ENCODE measurements at places on chromosomes 12 and 14. TPM values are rescaled to one million over a fixed set of nuclear protein-coding genes. Genes with fewer than 3 reads are reported as not detected.

The RPL10L gene
- not detected for total RNA-seq

GRCh38 chr12:125455556-125455955, 390.3 kb downstream of the AACS start:
- no peak for DNase-seq

DNA sequence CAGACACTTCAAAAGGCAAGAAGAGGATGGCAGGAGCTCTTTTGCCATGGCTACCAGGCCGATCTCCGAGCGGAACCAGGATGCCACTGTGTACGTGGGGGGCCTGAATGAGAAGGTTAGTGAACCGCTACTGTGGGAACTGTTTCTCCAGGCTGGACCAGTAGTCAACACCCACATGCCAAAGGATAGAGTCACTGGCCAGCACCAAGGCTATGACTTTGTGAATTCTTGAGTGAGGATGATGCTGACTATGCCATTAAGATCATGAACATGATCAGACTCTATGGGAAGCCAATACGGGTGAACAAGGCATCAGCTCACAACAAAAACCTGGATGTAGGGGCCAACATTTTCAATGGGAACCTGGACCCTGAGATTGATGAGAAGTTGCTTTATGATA, 9.8 kb downstream of the GARIN2 start:
- no peak for DNase-seq

- DNase-seq = no peak
These were observed 338.7 kb downstream of the EGLN3 start for GRCh38 chr14:33612197-33612505.

DNA sequence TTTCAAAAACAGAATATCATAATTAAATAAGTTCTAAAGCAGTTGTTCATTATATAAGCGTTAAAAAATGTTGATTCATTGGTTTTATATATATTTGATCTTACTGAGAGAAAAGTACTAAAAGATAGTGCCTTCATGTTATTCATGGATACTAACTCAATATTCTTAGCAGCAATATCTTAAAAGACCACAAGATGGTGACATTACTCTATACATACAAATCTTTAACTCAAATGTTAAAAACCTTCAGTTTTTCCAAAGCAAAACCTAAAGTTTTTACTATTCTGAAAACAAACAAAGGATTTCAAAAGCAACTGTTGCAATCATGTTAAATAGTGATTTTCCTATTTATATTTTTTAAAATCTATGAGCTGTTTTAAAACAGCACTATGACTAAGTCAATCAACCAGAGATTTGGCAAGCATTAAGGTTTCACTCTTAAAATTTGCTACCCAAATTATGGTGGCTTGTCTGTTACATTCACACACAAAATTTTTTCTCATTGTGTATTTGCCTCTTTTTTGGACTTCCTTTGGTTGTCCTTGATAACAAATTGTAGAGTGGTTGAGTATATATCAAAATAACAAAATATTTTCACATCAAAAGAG, 50.1 kb upstream of the RERGL start:
- peak; percentile 58 for DNase-seq

The ITGB7 gene
- total RNA-seq = 8.4 TPM

All from bronchial epithelial cell (primary cell).